NCI-H2171 (cell line): ENCODE measurements at places on chromosomes 3 and 15.

DNA sequence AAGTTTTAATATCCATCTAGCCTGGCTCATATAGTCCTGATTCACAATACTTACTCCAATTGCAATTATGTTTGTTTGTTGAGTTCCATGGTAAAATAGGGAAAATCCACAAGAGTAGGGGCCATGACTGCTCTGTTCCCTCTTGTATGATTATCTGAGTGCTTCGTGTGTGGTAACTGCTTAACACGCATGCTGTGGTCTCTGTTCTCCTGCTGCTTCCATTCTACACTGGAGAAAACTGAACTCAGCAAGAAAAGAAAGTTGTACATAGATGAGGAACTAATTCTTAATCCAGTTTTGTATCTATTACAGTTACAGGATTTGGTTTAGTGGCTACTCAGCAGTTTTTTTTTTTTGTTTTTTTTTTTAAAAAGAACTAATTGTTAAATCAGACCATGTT, 223.0 kb upstream of the SATB1 start:
- no peak for DNase-seq

DNA sequence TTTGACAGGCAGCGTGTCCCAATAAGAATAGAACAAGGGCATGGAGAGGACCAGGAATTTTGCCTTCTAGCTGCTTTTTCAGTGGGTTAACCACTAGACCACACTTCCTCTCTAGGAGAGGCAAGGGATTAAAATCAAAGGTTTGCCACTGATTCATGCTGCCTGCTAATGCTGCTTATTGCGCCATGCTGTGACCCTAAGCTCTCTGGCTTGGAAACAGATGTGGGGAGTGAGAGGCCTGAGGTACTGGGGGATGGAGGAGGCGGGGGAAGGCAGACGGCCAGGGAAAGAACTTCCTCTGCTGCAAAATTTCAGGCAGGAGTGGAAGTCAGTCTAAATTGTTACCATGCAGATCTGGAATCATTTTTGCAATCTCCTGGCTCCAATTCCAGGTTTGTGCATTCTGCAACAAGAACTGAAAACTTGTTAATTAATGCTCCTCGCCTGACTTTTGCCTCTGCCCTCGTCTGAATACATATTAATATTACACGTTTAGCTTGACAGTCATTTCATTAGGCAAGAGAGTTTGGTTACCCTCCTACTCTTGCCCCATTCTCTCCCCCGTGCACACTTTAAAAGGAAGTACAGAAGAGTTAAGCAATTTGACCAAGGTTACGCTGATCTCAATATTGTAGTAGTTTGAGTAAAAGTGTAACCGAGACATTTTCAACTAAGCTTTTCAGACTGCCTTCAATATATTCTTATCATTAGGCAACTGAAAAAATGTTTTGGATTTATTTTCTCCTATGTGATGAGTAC, 121.7 kb upstream of the SPRED1 start:
- no peak for DNase-seq

DNA sequence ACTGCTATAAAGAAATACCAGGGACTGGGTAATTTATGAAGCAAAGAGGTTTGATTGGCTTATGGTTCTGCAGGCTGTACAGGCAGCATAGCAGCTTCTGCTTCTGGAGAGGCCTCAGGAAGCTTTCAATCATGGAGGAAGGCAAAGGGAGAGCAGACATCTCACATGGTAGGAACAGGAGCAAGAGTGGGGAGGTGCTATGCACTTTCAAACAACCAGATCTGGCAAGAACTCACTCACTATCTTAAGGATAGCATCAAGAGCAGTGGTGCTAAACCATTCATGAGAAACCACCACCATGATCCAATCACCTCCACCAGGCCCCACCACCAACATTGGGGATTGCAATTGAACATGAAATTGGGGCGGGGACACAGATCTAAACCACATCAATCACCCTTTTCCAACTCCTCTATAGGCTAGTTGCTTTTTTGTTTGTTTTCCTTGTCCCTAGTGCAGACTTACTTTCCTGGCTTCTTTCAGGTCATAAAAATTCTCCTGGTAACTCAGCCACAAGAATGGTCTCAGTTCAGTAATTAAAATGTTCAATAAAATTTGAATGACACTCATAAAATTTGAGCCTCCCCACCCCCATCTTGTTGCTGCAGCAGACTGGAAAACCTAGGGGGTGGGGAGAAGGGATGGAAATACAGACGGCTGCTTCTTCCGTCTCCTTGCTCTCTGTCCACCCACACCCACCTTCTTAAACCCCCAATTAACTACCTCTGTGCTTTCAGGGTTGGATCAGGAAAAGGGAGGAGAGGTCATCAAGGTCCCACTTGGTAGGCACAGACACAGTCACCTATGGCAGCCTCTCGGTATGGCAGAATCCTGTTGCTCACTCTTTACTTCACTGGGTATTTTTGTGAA, 16.3 kb upstream of the TIPARP start:
- DNase-seq: no peak

DNA sequence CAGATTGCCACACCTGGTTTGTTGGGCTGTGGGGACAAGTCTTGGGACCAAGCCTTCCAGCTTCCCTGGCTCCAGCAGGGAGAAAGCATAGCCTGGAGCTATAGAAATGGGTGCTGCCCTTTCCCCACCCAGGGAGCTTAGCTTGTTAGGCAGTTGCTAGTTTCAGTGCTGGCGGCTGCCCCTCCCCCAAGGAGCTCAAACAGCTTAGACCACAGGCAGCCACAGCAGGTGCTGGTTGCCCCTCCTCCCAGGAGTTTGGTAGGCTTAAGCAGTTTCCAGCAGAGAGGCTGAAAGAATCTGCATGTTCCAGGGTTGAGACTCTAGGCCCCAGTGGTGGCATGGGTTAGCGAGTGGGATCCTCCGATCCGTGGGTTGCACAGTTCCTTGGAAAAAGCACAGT, 889.7 kb downstream of the IGSF11 start:
- no peak for DNase-seq

- DNase-seq: no peak
Measured at GRCh38 chr3:108106449-108106848, 15.6 kb upstream of the CD47 start.

DNA sequence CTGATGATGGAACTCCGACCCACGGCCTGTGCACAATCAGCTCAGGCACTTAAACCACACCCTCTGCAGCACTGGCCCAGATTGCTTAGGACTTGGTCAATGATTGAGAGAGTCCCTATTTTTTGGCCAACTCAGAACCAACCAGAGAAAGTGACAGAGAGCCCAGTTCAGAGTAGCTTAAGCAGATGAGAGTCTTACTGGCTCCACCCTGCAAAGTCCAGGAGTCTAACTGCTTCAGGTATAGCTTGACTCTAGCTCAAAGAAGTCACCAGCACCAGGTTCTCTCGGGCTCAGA, 20.1 kb downstream of the SLC6A20 start:
- no peak for DNase-seq

DNA sequence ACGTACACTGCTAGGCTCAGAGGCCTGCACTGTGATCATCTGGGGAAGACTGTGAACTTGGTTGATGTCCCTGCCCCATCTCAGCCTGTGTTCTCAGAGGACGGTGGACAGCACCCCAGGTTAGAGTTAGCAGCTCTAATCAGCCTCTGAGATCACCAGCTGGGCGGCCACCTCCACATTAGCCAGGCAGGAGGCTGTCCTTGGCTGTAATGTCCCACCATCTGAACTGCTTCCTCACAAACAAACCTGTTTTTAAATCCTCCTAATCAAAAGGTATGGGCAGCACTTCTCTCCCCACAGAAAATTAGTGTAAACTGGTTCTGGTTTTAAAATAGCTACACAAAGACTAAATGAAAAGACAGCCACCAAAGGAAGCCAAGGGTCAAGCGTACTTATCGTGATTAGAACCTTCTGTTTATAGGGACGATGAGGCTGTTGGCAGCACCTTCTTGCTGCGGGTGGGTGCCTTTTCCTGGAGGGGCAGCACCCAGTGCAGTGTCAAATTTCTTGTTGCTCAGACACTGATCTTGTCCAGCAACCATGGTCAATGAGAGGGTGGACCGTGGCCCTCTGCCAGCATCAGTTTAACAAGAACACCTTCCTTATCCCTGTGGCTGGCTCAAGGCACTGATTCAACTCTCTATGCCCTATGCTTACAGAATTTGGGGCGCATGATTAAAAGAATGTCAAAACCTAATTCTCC, 24.6 kb downstream of the ACSBG1 start:
- no peak for DNase-seq

DNA sequence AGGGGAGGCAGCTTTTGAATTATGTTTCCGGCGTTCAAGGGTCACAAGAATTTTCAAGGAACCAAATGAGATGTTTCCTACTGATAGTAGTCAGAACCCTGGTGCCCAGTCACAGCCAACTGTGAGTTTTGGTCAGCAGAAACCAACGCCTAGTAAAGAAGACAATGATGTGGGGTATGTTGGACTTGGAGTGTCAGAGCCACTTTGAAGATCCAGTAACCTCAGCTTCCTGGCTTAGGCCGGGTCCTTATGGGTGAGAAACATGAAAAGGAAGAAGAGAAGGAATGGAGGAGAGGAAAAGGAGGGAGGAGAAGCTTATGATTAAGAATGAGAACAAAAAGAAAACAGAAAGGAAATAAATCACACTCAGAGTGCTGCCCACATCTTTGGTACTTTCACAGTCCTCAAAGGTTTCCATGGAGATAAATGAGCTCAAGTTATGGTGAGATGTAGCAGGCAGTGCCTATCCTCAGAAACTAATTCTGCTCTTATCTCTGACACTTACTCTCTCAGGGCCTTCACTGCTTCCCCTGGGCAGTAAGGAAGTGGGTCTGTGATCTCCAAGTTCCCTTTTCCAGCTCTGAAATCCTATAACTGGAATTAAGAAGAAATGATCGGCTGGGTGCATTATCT, 2.0 kb upstream of the MCF2L2 start:
- DNase-seq: no peak

DNA sequence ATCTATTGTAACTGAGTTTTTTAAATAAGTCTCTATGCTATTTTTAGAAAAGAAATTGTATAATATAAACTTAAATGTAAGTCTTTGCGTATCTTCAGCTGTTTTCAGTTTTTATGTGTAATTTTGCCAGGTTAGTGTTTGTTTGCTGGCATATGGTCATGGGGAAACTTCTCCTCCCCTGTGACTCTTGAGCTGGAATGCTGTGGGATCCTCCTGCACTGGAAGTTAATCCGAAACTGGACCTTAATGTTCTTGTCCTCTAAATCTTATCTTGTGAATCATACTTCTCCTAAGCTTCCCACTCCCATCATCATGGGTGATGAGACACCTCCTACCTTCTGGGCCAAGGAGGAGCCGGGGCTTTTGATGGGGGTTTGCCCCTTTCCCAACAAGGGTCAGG, 52.4 kb upstream of the CHST2 start:
- no peak for DNase-seq

GRCh38 chr3:87361956-87362355, 85.6 kb upstream of the POU1F1 start:
- DNase-seq: no peak

GRCh38 chr3:14398797-14399106, 3.7 kb upstream of the SLC6A6 start:
- DNase-seq: no peak

- DNase-seq: no peak
Measured at GRCh38 chr3:123657568-123657967, 72.7 kb upstream of the HACD2 start.

GRCh38 chr15:84006421-84006820, 229.2 kb upstream of the GOLGA6L4 start:
- no peak for DNase-seq

- DNase-seq: no peak
Measured at GRCh38 chr15:22262613-22263020, 182.3 kb downstream of the OR4M2 start.

DNA sequence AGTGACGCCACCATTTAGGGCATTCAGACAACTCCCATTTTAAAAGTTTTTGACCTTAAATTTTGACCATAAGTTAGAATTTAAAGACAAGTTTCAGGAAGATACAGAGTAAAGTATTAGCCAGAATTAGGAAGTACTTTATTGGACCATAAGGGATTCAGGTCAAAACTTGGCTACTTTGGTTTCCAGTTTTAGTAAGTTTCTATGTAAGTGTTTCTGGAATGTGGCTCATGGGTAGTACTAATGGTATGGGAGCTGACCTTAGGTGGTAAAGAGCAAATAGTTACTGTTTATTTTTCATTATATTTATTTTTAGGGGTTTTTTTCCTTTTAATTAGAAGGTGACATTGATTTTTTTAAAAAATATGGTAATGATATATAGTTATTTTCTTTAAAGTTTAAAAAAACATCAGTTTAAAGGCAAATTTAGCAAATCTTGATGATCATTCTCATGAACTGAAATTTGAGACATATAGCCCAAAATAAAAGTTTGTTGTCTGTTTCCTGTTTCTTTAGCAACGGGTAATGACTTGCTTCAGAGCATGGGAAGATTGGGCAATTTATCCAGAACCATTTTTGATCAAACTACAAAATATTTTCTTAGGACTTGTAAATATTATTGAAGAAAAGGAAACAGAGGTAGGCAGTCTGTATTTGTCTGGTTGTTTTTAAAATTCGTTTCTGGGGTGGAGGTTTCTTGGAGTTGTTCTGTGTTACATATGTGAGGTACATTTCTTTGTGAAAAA, 34.3 kb downstream of the U2SURP start:
- DNase-seq: no peak

DNA sequence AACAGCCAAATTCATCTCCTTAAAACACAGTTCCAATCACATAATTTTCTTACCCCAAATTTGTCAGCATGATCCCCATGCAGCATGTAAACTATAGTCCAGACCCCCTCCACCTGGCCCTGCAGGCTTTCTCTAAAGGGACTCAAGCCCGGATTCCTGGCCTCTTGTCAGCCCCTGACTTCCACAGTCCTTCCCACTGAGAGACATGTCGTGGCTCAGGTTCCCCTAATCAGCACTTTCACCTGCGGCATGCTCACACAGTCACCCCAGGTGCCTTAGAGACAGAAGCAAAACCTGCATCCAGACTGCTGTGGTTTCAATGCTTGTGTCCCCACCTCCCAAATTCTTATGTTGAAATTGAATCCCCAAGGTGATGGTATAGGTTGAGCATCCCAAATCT, 372.7 kb upstream of the ATP10A start:
- no peak for DNase-seq

- no peak for DNase-seq
Measured at GRCh38 chr3:126493739-126494138, 18.0 kb upstream of the ZXDC start.

DNA sequence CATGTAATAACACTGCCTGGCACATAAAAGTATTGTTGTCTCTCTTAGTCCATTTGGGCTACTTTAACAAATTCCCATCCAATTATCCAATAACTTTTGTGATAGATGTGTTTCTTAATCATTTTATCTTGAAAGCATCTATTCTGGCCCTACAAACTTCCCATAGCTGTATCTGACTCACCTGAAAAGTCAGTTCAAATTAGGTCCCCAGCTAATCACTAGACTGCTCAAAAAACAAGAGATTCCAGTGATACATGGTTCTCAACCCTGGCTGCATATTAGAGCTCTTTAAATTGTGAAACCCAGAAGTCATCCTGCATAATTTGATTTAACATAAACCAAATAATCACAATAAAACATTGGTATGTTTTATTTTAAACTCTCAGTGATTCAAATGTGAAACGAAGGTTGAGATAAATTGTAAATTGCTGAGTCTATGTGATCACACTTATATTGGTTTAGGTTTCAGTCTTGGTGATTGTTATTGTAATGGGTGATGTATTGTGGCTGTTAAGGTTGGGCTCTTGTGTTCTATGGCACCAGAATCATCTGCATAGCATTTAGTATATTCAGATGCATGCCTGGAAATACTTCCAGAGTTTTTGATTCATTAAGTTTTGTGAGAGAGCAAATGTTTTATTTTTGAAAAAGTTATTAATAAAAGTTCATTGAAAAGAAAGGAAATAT, 268.9 kb upstream of the KCNMB2 start:
- DNase-seq: no peak
